ENCODE measurements at places on chromosomes 6 and 20.

GRCh38 chr20:51596668-51597388 lies 54.3 kb upstream of the NFATC2 start:
- no peak for DNase-seq

GRCh38 chr6:25462235-25462897 lies 183.2 kb downstream of the CARMIL1 start:
- no peak for DNase-seq

DNA sequence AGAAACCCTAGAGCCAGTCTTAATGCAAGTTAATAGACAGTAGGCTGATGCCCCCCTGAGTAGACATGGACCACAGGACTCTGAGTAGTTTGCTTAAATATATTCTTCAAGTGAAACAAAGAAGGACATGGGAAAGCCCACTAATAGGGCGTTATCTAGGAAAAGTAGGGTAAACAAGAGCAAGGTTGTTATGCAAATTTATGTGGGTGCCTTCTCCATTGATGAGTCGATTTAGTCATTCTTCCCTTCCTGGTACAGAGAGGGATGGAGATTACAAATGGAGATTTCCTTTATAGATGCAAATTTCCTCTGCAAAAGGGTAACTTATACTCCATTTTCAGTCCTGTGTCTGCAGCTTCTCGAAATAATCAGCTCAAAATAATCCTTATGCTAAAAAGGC lies 262.0 kb downstream of the CD83 start:
- DNase-seq = no peak

DNA sequence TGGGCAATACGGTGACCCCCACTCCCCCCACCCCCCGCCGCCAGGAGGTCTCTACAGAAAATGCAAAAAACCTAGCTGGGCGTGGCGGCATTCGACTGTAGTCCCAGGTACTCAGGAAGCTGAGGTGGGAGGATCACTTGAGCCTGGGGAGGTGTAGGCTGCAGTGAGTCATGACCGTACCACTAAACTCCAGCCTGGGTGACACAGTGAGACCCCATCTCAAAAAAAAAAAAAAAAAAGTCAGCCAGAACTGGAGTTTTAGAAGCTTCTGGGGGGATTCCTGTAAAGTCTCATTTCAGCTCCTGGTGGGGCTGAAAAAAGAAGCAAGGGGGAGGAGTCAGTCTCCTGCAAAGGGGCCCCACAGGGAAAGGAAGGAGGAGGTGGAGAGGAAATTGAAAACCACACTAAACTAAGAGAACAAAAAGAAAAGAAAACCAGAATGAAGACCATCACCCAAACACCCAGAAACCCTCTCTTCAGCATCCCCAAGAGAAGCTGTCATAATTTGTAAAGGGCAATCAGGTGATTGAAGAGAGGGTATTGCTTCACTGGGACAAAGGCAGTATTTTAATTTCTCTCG lies 50.4 kb downstream of the NOL4L start:
- DNase-seq = no peak

All from activated CD8-positive, alpha-beta memory T cell treated with anti-CD3 and anti-CD28 coated beads for 48 hours (primary cell).